Stimulated activated CD4-positive, alpha-beta T cell treated with anti-CD3 and anti-CD28 coated beads, Interleukin-15, amount 100 ng/mL, for 1 hour (primary cell): ENCODE measurements at places on chromosomes 1 and 21.

DNA sequence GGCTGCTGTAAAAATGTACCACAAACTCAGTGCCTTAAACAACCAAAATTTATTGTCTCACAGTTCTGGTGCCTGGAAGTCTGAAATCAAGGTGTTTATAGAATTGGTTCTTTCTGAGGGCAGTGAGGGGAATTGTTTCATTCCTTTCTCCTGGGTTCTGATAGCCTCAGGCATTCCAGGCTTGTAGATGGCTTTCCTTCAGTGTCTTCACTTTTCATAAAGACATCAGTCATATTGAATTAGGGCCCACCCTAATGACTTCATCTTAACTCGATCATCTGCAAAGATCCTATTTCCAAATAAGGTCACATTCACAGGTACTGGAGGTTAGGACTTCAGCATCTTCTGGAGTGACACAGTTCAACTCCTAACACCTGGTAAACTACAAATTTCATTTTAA lies 15.0 kb downstream of the CDKN2C start:
- no peak for DNase-seq

GRCh38 chr21:39538453-39539042 lies 74.2 kb upstream of the B3GALT5 start:
- no peak for DNase-seq

DNA sequence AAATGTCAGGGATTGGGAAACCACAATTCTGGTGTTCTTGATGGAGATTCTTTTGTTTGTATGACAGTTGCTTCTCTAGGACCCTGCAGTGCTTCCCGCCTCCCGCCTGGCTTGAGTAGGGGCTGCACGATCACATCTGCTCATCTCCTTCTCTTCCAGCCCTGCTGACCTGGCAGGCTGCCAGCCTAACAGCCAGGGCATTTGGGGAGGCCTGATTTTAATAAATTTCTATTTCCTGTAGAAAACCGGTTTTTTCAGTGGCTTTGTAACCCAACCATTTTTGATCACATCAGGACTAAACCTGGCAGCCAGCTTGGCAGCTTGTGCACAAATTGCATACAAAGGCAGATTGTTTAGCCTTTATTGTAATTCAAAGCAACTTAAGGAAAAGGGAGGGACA lies 78.9 kb downstream of the UBE2U start:
- no peak for DNase-seq

GRCh38 chr1:74641161-74641560 lies 32.4 kb downstream of the ERICH3 start:
- no peak for DNase-seq
